Stimulated activated CD4-positive, alpha-beta T cell treated with anti-CD3 and anti-CD28 coated beads, Interleukin-2, amount 100 ng/mL, for 24 hours (primary cell): ENCODE measurements at places on chromosomes 5 and 9.

- DNase-seq: no peak
Observed at GRCh38 chr5:41790038-41790776, 80.0 kb downstream of the OXCT1 start.

- no peak for DNase-seq
Observed at GRCh38 chr5:140996060-140996459, 29.8 kb downstream of the PCDHAC2 start.

GRCh38 chr5:154755361-154756008, at the start of gene LARP1:
LARP1 (plus strand) TSS chr5:154755377; CDS start chr5:154755758, 381 bp downstream.
- no peak for DNase-seq

DNA sequence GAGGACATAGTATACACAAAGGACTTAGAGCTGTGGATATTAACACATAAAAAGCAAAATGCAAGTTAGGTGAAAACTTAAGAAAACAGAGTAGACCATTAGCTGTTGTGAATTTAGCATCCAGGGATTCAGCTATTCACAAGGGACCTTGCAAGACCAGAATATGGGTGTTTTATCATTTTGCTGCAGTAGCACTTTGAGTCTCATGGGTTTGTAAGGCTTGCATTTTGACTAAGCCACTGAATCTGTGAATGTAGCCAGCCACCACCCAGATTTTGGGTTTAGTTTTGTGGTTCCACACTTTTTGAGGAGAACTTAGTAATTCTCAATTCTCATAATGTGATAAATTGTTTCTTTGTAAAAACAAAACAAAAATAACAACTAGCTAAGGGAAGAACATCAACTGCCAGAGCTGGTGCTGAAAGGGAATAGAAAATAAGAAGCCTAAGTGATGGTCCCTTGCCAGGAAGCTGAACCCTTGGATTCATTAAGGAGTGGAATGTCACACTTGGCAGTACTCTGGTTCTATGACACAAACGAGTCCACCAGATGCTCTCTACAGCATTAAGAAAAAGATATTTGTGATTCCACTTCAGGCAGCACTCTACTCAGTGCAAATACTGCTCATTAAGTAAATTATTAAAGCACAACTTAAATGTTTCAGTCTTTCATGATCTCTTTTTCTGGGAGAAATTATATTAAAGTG, 557.4 kb upstream of the ZNF462 start:
- no peak for DNase-seq

DNA sequence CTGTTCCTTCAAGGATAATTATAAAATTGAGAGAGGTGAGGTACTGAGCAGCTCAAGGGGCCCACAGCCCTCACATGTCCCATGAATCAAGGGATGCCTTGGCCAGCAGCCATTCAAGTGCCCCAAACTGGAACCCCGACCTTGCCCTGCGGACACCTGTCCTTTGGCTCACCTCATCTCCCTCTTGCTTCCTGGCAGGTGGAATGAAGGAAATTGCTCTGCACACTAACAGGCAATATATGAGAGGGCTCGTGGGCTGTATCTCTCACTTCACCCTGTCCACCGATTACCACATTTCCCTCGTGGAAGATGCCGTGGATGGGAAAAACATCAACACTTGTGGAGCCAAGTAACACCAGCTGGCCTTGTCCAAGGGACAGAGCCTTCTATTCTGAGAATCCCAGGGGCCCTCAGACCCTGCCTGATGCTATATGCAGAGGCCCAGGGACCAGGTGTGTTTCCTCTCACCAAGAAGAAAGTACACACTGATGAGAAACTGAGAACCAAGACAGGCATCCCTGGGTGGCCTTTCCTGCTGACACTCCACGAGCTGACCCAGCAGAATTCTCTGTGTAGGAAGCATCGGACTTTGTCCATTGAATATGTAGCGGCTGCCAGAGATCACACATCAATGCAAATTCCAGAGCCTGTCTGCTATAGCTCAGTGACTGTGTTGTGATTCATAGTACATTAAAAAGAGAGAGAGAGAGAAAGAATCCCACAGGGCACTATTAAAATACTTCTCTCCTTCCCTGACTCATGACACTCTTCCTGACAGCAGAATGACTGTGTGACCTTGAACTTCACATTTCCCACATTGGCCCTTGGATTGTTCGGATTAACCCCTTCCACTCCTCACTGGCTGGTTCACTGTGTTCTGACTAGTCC, 92.6 kb downstream of the LIFR start:
- DNase-seq: no peak

DNA sequence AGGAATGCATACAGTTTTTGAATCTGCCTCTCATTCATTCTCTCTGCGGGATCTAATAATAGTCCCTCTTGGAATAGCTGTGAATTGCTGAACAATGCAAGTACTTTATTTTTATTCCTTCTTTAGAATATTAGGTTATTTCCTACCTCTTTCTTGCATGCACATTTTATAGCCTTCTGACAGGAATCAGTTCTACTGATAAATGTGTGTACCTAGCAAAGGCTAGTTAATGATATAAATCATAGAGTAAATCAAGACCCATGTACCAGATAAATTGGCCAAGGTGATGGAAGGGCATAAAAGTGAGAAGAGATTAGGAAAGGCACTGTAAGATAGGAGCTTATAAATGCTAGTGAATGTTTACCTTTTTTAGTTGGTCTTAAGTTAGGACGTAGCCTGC, 19.2 kb upstream of the UGCG start:
- DNase-seq: no peak

- no peak for DNase-seq
Observed at GRCh38 chr5:135571066-135571609, 7.7 kb downstream of the CXCL14 start.

DNA sequence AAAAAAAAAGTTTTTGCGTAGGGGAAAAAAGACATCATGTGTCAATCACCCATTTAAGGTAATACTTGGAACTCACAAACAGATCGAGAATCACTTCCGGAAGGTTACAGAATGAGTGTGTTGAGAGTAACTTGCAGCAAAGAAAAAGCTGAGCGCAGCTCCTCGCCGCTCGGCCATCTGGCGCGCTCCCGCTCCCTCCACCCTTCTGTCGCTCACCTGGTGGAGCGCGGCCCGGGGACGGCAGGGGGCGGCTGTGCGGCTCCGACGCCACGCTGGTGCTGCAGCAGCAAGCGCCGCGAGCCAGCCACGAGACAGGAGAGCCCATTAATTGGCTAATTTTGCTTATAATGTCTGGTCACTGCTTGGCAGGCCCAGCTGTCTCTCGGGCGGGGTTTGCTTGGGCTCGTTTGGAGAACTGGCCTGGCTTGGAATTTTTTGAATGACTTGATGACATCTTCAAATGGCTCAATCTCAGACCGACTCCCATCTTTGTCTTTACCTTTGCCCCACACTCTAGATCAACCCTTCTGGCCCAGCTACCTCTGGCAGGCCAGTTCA, 601.8 kb downstream of the CCDC171 start:
- no peak for DNase-seq

DNA sequence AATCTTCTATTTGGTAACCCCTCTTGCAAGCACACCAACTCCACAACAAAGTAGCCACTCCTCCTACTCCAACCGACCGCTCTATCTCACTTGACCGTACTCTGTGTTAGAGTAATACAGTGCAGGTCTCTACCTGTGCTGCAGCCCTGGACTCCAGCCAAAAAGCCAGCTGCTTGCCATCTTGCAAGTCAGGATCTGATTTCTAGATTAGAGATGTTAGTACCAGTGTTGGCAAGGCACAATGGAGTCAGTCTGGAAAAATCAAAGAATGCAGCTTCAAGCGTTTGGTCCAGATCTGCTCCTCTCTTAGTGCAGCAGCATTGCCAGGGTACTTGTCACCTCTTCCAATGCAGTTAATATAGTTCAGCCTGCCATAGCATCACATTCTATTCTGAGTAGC, 477.6 kb downstream of the ZSWIM6 start:
- DNase-seq: no peak

DNA sequence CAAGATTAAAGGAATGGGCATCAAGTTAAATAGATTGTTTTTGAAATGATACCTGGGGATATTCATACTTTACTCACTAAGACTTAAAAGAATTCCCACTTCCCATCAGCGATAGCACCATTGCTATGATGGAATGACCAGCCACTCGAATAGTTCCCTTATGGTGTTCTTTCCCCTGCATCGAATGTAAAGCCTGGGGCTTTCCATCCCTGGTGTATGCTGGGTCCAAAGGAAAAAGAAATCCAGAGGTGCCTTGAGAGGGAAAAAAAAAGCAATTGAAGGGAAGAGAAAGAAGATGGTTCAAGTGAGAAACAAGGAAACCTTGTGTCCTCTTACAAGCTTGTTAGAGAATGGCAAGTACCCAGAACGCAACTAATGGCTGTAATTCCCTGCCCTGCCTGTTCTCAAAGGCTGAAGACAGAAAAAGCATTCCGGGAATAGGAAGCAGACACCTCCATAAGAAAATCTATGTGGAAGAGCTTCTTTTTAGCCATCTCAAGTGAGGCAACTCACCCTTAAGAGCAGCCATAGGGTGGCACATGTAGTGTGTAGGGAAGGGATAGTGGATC, 351.1 kb upstream of the DAB2 start:
- no peak for DNase-seq

DNA sequence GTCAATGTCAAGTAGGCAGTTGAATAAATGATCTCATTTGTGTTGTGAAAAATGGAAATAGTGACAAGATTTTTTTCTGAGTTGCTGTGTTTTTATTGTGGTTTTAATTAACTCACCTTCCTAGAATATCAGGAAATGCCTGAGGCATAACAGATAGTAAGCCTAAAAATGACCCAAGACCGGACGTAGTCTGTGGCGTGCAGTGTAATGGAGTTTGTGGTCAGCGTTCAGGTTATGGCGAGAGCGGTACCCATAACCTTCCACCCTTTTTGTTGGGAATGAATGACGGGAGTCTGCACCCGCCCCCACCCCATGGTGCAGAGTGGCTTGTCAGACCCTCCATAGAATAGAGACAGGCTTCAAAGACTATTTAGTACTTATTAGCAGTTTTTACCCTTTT, 119.3 kb downstream of the GALNT10 start:
- peak; percentile 2 for DNase-seq

DNA sequence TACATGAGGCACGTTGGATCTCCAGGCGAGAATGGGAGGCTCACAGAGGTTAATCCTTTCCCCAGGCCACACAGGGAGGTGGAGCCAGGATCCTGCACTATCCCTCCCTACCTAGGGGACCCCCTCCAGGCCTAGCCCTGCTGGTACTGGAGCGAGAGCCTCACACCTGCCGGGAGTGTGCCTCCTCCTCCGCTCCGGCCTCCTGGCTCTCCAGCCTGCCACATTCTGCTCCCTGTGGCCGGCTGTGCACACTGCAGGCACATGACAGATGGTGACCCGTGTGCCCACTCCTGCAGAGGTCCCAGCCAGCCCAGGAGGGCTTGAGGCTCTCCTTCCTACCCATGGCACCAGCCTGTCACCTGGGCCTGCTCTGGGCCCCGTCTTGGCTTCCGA, 93.4 kb downstream of the RXRA start:
- no peak for DNase-seq

DNA sequence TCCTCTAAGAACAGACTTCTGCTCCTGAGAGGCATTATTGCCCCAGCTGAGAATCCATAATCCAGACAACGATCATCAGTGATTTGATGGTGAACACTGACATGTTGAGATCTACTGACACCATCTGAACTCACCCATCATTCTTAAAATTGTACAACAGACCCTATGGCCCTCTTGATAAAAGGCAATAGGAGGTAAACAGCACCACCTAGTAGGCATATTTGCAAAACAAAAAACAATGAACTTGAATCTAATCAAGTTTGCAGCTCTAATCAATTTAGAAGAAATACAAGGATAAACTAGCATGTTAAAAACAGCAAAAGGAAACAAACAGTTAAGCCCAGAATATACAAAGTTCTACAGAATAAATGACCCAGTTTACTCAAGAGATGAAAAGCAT, 89.6 kb downstream of the SFXN1 start:
- no peak for DNase-seq

- no peak for DNase-seq
Observed at GRCh38 chr5:142395334-142395733, 70.5 kb upstream of the SPRY4 start.

DNA sequence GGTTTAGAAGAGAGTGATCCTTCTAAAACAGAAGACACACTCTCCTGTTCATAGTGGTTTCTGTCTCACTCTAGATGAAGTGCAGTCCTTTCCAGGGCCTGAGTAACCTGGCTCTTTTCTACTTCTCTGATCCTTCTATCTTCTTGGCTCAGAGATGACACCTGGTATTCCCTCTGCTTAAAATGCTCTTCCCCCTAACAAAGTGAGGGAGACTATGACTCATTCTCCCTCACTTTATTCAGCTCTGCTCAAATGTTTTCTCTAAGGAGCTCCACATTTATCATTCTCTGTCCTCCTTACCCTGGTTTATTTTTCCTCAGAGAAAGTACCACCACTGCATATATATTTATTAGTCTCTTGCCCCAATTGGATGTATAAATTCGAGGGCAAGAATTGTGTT, 24.6 kb downstream of the TUT7 start:
- DNase-seq: no peak

GRCh38 chr9:70413464-70413798, 1.0 kb downstream of the KLF9 start:
- DNase-seq: no peak

DNA sequence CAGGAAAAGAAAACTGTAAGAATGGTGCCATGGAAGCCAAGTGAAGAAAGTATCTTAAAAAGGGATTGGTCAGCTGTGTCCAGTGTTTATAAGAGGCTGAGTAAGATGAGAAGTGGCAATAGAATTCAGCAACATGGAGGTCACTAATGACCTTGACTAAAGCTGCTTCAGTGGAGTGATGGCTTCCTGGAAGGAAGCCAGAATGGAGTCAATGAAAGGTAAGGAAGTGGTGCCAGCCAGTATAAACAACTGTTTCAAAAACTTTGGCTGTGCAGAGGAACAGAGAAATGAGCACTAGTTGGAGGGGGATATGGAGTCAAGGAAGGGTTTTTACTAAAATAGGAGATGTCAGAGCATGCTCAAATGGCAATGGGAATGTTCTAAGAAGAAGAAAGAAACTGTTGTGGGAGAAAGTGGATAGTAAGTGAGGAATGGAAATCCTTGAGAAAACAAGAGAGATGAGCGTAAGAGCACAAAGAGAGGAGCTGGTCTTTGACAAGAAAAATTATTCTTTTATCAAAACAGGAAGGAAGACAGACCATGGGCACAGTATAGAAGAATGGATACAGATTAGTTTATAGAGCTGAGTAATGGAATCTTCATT, 11.1 kb upstream of the NRG2 start:
- DNase-seq: no peak

DNA sequence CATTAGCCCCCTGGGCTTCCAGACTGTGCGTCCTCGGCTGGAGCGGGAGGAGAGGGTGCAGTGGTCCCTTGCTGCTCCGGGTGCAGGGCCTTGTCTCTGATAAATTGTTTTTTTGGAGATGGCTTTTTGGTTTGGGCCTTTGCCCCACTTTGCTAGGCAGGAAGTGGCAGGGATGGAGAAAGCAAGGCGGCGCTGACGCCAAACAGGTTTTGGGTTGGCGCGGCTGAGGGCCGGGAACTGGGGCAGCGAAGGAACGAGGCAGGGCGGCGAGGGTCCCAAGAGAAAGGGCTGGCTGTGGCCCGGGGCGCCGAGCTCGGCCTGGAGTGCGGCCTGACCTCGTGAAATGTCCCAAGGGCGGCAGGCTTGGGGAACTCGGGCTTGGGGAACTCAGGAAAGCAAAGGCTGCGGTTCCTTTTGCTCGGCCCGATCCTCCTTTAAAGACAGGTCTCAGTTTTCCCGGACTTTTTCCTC, 4.1 kb downstream of the LHX2 start:
- no peak for DNase-seq
